ENCODE measurements at places on chromosomes 1 and 21.

- DNase-seq: no peak
Observed at GRCh38 chr1:27235827-27236226, 1.4 kb downstream of the WDTC1 start.

GRCh38 chr1:23367451-23367790 is 2.2 kb downstream of the ZNF436 start:
- DNase-seq: no peak

DNA sequence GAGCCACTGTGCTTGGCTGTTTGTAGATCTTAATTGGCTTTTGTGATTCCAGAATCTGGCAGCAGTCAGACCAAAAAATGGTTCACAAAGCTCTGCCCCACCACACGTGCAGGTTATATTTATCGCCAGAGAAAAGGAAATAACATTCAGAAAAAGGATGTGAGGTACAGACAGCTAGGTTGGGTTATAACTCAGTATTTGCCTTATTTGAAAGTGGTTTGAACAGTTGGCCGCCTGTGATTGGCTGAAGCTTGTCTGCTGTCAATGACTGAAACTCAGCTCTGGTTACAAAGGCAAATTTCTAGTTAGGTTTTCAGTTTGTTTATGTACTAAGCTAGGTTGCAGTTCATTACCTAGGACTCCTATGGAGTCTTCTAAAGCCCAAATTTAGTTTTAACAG is 9.6 kb downstream of the SH3BGR start:
- no peak for DNase-seq

- DNase-seq: no peak
Observed at GRCh38 chr1:162284206-162284955, 92.3 kb downstream of the SPATA46 start.

DNA sequence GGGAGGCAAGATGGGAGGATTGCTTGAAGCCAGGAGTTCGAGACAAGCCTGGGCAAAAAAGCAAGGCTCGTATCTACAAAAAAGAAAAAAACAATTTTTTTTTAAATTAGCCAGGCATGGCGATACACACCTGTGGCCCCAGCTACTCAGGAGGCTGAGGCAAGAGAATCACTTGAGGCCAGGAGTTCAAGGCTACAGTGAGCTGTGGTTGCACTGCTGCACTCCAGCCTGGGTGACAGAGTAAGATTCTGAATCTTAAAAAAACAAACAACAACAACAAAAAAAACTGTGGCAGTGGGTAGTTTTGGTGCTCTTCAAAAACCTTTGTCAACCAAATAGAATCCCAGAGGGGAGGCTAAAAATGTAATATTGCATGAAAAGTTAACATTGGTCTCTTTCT is 734 bp downstream of the PTPN22 start:
- no peak for DNase-seq

GRCh38 chr1:43482215-43482614 is 28.5 kb upstream of the HYI start:
- DNase-seq: no peak

DNA sequence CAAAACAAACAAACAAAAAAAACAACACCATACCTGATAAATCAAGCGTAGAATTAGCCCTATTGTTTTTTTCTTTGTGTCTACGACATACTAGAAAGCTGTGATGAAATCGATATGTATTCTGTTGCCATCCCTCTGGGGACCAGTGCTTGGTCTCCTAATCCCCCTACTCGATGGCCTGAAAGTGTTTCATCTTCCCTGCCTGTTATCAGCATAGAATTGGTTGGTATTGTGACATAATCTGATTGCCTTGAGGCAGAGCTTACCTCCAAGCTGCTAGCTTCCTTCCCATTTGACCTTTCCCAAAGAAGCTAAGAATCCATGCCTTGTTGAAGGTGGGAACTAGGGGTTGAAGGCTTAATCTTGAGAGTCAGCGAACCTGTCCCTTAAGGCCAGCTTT is 40.7 kb upstream of the PIGV start:
- no peak for DNase-seq
